Activated CD4-positive, alpha-beta T cell treated with anti-CD3 and anti-CD28 coated beads, Interleukin-2, amount 50 U/mL, for 24 hours (primary cell): ENCODE measurements at places on chromosomes 4 and X.

DNA sequence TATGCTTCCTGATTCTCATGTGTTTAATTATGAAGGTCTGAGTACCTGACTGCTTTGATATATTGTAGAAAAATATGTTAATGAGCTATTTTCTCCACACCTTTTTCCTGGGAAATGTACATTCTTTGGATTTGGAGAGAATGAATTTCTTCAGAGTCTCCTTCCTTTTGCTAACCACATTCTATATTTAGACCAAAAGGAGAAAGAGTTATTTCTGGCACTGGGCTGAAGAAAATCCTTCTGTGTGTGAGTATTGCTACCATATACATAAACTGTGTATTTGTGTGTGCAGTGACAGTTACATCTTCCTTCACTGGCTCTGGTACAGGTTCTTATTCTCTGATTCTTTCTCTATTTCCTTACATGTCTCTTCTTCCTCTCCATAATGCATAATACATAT lies 44.5 kb upstream of the PGRMC2 start:
- DNase-seq = no peak

DNA sequence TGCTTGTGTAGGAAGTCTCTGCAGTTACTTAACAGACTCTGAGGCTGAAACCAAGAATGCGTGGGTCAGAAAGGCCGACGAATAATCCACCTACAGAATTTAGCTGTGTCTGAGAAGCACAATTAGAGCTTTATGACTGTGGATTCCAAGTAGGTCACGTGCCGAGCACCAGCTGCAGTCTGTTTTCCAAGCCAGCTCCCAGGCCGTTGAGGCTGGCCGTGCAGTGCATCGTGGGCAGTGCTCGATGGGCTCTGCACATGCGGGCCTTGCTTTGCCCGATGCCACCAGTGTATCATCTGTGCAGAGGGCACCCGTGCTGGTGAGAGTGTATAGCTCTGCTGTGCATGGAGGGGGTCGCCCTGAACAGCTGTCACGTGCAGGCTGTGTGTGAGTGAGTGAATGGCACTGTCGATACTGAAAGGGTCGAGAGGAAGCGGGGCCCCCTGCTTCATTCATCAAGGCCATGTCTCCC lies 67.5 kb upstream of the CLDN34 start:
- DNase-seq = peak; percentile 3

DNA sequence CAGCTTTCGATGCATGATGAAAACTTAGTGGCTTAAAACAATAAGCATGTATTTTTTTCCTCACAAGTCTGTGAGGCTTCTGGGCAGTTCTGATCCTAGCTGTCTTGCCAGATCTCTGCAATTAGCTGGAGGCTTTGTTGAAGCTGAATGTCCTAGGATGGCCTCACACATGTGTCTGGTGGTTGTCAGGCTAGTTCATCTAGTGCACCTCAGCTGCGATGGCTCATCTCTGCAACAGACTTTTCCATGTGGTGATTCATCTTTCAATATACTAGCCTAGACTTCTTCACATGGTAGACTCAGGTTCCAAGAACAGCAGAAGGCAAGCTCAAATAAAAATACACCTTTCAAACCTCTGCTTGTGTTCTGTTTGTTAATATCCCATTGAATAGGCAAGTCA lies 66.5 kb upstream of the IL1RAPL1 start:
- no peak for DNase-seq

DNA sequence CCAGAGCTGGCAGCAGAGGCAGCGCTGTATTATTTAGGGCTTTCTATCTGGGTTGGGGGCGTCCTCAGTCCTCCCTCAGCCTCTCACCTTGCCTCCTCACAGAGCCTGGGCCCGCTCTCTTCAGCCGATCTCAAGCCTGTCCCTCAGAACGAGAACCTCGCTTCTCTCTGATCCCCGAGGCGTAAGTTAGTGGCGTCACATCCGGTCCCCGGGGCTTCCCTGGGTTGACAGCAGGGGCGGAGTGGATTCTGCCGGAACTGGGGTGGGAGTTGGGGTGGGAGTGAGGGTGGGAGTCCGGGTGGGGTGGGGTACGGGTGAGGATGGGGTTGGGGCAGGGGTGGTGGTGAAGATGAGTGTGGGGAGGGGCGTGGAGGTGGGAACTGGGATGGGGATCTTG lies at the start of gene MAGEA10:
Gene MAGEA10, minus strand, starts transcription at position 190 of the 397 bp plus-strand sequence. CDS start 2,957 bp downstream, outside the sequence.
- DNase-seq = no peak

DNA sequence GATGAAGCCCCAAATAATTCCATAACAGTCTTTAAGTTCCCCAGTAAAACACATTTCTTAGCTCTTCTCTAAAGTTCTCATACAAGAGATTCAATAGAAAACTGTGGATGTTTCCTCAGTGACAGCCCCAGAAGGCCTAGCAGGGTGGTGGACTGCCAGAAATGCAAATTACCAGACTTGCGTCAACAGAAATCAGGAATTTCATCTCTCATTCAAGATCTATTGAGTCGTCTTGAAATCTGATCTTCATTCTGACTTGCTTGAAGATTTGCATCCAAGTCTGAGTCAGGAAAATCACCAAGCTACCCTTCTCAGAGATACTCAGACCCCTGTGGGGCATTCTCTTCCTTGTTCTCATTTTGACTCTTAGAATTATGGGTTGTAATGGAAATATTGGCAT lies 68.9 kb upstream of the NDP start:
- no peak for DNase-seq

DNA sequence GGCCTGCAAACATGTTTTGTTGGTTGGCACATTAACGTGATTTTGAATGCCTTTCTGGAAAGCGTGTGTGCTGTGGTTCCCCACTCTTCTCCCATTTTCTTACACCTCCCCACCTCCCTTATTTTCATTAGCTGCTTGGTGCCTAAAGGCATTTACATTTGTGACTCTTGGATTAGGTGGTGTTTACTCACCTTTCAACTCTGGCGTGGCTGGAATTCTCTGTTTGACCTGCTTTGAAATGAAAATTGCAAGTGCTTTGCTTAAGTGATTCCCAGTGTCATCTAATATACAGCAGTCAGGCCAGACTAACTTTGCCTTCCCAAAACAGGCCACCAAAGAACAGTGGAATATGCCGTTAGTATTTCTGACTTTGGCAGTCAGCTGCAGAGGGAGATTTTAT lies 80.5 kb downstream of the NHSL2 start:
- no peak for DNase-seq

DNA sequence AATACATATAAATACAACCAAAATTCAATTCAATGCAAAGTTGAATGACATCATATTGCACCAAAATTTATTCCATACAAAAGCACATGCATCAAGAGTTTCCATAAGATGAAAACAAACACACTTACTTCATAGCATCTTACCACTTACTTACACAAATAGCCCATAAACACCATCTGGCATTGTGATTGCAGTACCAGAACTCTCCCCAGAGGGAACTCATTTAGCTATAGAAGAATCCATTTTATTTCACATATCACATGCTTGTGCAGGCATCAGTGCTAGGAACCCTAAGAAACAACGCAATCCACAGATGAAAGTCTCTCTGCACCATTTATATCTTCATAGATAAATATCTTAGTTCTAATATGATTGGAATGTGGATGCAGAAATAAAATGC lies 77.9 kb downstream of the SLC7A11 start:
- DNase-seq = no peak

GRCh38 chrX:149961572-149961971 lies 23.3 kb upstream of the EOLA2 start:
- no peak for DNase-seq

DNA sequence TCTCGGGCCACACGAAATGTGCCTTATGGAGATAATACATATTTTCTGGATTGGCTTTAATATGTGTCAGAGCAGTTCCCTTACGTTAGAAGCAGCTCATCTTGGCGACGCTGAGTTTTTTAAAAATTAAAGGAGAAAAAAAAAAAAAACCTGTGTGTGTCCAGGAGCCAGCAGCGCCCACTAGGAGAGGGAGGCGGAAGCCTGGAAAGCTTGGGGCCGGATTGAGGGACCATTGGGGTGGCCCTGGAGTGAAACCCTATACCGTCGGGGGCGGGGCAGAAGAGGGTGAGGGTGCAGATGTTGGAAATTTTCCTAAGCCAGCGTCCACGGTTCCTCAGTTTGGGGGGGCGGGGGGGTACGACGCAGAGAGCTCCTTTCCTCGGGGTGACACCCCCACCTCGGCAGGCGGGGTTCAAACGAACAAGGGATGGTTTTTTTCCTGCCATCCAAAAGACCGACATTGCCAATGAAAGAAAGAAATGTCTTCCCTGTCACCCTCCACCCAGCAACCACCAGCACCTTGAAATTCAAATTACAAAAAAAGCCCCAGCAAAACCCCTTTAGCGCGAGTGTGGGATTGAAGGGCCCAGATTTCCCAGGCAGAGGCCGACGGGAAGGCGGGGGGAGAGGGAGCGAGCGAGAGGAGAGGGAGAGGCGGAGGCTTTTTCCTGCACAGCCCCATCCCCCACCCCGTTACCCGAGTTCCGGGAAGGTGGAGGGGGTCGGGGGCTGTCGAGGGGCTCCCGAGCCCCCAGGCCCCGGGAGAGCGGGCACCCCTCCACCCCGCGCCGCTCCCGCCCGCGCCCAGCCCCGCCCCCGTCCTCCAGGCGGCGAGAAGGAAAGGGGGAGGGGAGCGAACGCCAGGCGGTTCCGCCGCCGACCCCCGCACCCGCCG lies 859 bp downstream of the SMARCA1 start:
- no peak for DNase-seq

- DNase-seq = no peak
Measured at GRCh38 chr4:35025152-35025834, 1219.0 kb downstream of the ARAP2 start.

DNA sequence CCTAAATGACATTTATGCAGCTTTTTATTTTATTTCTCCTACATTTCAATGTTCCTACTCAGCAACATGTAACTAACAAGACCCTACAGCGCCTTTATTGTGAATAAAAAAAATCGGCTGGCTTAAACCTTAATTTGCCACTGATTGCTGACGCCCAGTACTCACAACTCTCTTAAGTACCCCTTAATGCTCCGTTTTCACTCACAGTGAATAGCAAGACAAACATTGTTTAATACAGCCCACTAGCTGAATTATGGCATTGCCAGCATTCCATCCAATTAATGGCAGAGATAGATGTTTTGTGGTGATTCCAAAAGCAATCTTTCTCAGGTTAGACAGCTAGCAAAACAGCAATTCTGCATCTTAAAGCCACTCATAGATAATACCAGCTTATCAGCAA lies 61.1 kb downstream of the PPARGC1A start:
- no peak for DNase-seq

GRCh38 chr4:8737601-8738279 lies 133.9 kb downstream of the HMX1 start:
- DNase-seq = no peak

GRCh38 chrX:8279323-8279722 lies 108.3 kb upstream of the VCX2 start:
- DNase-seq = no peak

- DNase-seq = no peak
Measured at GRCh38 chrX:129808158-129808828, 28.5 kb downstream of the SASH3 start.

GRCh38 chr4:2788101-2788500 lies 4.8 kb upstream of the SH3BP2 start:
- no peak for DNase-seq

DNA sequence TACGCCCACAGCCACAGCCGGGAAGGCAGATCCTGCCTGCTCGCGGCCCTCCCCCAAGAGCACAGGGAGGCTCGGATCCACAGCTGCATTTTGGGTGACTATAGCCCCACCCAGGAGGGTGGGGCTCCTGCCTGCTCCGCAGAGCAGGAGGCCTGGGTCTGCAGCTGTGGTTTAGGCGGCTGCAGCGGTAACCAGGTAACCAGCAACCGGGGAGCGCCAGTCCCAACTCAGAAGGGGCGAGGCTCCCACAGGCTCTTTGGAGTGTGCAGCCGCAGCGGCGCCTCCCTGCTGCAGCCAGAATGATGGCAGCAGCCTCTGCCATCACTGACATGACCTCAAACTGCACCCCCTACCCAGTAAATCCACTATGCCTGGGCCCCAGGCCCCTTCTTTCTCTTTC lies 148.0 kb upstream of the F9 start:
- DNase-seq = no peak

GRCh38 chr4:5364406-5364805 lies 313.1 kb downstream of the STK32B start:
- DNase-seq = no peak

DNA sequence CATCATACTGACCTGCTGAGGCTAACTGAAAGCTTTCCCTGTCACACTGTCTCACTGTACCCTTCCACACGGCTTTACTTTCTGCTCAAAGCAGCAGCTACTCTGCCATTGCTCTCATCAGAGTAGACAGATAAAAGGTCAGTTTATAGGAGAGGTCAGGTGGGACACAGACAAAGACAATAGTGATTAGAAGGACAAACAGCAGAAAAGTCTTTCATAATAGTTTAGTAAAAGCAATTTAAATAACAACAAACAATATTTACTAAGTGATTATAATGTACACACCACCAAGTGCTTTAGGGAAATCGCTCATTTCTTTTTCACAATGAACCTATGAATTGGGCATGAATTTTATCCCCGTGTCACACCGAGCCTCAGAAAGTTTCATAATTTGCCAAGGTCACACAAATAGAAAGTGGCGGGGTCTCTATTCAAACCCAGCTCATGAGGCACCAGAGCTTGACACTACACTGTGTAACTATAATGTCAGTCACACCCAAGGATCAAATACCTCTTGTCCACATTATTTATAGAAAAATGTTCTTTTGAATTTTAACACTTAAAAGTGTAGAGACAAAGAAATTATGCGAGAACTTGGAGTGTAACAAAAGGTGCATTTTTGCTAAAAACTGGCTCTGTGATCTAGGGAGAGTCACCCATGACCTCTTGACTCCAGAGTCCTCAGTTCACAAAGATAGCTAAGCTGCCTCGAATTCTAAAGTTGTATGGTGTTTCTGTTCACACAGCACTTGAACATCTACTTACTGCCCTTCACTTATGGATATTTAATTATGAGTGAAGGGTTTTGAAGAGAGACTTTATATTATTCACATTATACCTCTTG lies 24.5 kb upstream of the SORBS2 start:
- DNase-seq = no peak

GRCh38 chr4:78570117-78570516 lies 18.5 kb downstream of the ANXA3 start:
- DNase-seq = no peak

DNA sequence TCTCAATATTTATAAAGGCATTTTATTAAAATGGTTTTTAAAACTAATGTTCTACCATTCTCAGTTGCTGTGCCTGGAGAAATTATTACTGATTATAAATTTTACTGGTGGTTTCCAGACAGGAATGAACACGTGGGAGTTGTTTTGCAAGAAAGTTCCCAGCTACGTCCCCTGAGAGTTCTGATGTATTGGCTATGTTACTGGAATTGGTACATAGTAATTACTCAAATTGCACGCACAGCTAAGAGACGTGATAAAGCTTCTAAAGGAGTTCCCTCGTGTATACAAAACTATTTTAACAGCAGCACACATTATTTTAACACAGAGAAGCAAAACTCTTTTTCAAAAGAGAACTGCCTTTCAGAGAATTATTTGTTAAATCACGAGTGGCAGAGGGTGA lies 292.2 kb downstream of the NLGN4X start:
- DNase-seq = no peak

GRCh38 chrX:22081475-22082092 lies 49.5 kb downstream of the PHEX start:
- peak; percentile 36 for DNase-seq
